T follicular helper cell (primary cell): ENCODE measurements at places on chromosomes 1 and 21.

- DNase-seq, result no peak
Observed at GRCh38 chr1:109516872-109517271, 7.3 kb upstream of the AMIGO1 start.

- DNase-seq, result no peak
Observed at GRCh38 chr1:244454412-244454811, 2.7 kb upstream of the ADSS2 start.

- DNase-seq, result no peak
Observed at GRCh38 chr1:223731133-223731770, 18.9 kb downstream of the CAPN2 start.

GRCh38 chr1:48285525-48285924 is 63.0 kb downstream of the SLC5A9 start:
- no peak for DNase-seq

DNA sequence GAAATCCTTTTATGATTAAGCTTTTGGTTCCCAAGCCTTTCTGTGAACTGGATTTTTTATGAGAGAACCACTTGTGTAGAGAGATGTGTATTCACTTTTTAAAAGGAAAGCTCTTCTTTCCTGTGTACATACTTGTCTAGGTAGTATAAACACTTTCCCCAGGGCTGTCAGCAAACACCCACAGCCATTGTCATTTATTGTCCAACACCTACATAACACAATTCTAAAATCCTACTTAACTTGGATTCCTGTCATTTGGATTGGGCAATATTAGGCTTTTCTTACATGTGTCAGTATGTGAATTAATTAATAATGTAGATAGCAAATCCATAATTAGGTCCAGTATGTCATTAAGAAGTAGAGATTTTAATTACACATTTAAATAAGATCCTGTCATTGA is 12.3 kb downstream of the DDX20 start:
- no peak for DNase-seq

DNA sequence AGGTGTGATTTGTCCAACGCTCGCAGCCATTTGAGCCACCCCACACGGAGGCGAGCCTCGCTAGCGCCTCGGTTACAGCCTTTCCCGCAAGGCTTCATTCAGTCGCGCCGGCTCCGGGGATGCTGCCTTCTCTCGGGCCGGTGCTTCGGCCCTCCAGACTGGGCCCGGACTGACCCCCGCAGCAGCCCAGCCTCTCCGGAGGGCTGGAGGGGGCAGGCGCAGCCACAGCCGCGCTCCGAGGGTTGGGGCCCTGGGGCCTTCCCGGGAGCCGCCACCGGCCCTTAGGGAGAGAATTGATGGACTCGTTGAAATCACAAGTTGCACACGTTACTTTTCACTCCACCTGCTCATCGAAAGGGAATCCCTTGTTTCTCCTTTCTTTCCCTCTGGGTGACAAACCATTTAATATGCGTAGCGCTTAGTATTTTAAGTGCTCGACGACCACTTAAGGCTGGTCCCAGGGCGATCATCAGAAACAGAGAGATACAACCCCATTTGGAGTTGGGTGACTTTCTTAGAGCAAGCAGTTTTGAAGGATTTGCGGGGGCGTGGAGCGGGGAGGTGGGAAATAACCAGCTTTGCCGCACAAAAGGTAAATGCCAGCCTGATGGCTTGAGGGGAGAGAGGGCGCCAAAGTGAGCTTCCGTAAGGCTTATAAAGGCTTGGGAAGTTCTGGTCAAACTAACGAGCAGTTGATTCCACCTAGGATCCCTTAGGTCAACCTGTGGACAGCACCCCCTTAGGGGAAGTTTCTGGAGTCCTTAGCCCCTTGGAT is 24.6 kb upstream of the ENAH start:
- no peak for DNase-seq

GRCh38 chr21:44304877-44305293 is 5.0 kb downstream of the PFKL start:
- DNase-seq, result peak; percentile 32

DNA sequence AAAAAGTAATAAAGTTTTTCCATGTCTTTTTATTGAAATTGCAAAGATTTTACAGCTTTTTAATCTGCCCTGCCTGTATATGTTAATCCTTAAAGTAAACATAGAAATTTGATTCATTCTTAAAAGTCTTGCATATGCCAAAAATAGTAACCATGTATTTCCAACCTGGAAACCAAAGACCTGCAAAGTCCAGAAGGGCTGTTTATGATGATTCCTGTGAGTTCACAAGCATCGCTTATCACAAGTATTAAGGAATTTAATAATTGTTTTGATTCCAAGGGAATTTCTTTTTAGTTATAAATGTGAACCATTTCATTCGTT is 199.1 kb downstream of the PTPRC start:
- DNase-seq, result no peak

GRCh38 chr1:53573931-53574330 is 114.7 kb downstream of the DMRTB1 start:
- no peak for DNase-seq

DNA sequence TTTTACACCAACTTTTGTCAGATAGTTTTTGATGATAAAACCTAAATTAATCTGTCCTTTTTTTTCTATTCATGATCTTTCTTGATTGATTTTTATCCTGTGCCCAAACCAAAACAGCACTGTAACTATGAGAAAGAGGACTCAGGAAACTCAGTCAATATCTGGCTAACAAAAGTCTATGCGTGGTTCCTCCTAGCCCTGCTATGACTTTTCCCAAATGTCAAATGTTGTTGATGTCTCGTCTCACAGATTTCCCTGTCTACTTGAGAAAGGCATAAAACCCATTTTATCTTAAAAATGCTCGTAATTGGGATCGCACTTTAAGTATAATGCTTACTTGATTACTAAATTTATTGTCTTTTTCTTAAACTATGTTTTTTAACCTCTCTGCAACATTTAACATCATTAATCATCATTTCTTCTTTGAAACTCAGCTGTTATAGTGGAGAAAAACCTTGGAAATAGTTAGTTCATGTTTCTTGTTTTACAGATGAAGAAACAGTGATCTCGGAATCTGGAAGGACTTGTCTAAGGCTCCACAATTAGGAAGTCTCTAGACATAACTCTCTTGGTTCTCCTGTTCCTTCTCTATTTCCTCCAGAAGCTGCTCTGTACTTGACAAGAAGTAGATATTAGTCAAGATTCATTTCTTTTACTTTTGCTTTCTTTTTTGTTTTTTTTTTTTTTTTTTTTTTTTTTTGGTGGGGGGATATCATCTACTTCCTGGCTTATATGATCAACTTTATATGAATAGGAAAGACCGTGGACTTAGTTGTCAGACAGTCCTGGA is 26.2 kb upstream of the PTPRC start:
- no peak for DNase-seq
